ENCODE measurements at places on chromosomes 13 and 19. TPM values are rescaled to one million over a fixed set of nuclear protein-coding genes. Genes with fewer than 3 reads are reported as not detected.

- H3K4me1 ChIP-seq: peaks cover 16% of the 10 kb centered on the region
- no peak for DNase-seq
- no peaks in the 10 kb centered on the region for H3K27me3 ChIP-seq
These were observed 58.2 kb upstream of the USE1 start for GRCh38 chr19:17156947-17157302.

The NLRP11 gene
- polyA plus RNA-seq: 0.08 TPM

GRCh38 chr13:52892925-52893324, 44.5 kb upstream of the PCDH8 start:
- no peaks in the 10 kb centered on the region for H3K36me3 ChIP-seq
- H3K4me3 ChIP-seq: no peak overlapping the region
- H3K27ac ChIP-seq: no peak overlapping the region
- H3K27me3 ChIP-seq: no peaks in the 10 kb centered on the region
- DNase-seq: no peak

- H3K4me3 ChIP-seq: no peak overlapping the region
- DNase-seq: no peak
- no peaks in the 10 kb centered on the region for H3K36me3 ChIP-seq
- no peaks in the 10 kb centered on the region for H3K27me3 ChIP-seq
These were observed 38.6 kb upstream of the RNF17 start for GRCh38 chr13:24725379-24725778.

The APOE gene
- polyA plus RNA-seq: 198 TPM

DNA sequence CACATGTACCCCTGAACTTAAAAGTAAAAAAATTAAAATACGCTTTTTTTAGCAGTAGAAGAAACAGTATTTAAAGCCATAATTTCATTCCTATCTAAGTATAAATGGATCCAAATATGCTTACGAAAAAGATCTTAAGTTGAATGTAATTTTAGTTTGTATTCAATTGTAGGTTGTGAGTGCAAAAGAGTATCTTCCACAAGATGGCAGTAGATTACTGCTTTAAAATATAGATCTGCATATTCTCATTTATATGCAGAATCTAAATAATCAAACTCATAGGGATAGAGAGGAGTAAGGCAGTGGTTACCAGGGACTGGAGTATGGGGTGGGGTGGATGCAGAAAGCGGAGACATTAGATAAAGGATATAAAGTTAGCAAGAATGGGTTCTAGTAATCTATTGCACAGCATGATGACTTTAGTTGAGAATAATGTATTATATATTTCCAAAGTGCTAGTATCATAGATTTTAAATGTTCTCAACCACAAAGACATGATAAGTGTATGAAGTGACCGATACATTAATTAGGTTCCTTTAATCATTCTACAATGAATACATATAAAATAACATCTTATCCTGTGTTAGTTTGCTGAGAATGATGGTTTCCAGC, 14.2 kb downstream of the OR7A17 start:
- no peak for DNase-seq
- peaks cover 26% of the 10 kb centered on the region for H3K27me3 ChIP-seq
- no peak overlapping the region for H3K4me3 ChIP-seq
- no peak overlapping the region for H3K27ac ChIP-seq
- no peaks in the 10 kb centered on the region for H3K36me3 ChIP-seq

Measured in spleen (tissue), 13 donors.